ENCODE measurements at places on chromosomes 6 and 20.

GRCh38 chr6:159149641-159150040 is 19.6 kb upstream of the FNDC1 start:
- no peak for DNase-seq

- no peak for DNase-seq
These were observed 19.5 kb upstream of the ADTRP start for GRCh38 chr6:11798096-11798495.

DNA sequence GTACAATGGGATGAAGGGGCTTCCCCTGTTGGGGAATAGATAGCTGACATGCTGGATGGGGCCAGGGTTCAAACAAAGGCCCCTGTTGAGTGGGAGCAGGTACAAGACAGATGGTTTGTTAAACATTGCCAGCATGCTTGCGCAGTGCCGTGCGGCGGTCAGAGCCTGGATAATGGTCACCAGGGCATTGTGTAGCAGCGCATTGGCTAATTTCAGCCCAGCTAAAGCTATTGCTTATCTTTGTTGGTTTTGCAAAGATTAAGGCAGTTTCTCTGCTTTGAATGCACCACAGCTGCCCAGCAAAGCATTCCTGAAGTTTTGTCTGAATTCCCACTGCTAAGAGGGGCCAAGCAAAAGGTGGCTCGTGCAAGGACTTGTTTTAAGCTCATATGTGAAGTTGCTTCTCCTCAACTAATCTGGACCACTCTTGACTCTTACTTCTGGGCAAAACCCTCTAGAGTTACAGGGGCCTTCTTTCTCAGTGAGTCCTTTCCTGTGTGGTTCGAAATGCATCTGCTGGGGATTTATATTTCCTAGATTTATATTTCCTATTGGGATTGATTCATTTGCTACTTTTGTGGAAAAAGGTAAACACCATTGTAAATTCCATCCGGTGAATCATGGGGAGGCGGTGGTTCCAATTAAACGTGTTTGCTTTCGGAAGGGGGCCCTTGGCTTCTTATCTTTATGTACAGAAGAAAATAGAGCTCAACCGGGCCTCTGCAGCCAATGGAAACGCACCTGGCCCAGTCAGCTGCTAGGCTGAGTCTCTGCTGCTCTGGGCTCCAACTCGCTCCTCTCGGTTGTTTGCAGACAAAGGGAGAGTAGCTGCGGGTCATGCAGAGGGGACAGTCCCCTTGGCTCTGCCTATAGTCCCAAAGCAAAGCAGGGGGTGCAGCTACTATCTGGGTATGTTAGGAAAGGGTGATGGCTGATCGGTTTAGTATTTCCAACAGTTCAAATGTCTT is 72.1 kb downstream of the FOXA2 start:
- no peak for DNase-seq

GRCh38 chr6:113526553-113526952 is 330.6 kb upstream of the MARCKS start:
- DNase-seq = no peak

DNA sequence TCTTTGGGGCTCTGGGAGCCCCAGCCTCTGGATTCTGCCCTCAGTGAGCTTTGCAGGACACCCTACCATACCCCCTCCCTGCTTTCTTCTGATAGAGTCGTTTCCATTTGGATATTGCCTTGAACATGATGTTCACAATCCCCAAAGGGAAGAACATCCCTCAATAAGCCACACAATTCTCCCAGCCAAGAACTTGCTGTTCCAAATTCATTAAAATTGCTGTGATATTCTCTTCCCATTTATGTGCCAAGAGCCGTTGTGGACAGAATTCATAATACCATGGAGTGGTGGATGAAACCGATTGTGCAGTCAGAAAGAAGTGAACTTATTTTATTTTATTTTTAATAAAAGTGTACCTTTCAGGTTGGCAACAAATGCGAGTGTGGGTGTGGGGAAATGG is 95.8 kb downstream of the DHX35 start:
- no peak for DNase-seq

DNA sequence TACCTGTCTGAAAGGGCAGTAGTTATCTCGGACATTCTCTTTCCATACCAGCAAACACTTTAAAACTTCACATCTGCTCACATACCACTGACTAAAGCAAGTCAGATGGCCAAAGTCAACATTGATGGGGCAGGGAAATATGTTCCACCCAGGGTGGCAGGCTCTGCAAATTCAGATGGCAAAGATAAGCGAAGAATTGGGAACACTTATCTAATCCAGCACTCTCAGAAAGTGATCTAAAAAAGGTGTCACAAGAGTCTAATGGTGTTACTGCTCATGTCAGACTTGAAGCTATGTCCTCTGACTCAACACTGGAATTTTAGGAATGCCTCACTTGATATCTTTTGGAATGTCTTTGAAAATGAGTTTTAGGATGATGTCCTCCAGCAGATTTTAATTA is 1086.2 kb downstream of the KIF16B start:
- DNase-seq = no peak

DNA sequence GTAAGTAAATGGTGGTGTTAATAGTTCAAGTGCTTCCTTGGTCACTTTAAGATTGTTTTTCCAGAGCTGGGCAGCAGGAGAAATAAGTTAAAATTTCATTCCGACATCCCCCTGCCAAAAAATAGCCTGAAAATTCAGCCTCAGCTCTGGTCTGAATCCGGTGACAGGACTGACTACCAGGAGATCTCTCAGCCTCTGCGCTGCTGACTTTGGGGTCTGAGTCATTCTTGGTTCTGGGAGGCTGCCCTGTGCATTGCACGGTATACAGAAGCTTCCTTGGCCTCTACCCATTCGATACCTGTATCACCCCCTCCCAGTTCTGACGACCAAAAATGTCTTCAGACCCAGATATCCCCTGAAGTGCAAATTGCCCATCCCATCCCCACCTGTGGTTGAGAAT is 36.3 kb upstream of the TFAP2C start:
- DNase-seq = no peak

GRCh38 chr6:73866305-73866704 is 170.3 kb downstream of the CD109 start:
- DNase-seq = no peak

DNA sequence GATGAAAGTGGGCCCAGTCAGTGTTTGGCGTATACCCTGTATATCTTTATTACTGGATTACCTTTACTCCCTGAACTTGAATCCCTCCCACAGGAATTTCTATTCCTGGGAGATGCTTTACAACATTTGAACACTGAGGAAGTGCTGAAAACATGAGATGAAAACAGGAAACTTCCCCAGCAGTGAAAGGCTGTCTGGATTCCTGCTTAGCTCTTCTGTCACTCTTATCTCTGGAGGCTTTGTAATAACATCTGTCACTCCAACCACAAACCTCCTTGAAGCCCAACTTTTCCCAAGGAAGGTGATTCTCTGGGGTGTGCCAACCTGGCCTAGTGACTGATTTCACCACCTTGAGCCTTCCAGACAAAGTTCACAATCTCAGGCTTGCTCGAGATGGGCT is 264.5 kb upstream of the BMP2 start:
- no peak for DNase-seq

- no peak for DNase-seq
These were observed 57.1 kb downstream of the CRYBG1 start for GRCh38 chr6:106417572-106418147.

All from CD4-positive, alpha-beta T cell treated with Interleukin-6 at 100 ng/mL for 8 hours (primary cell).